ENCODE measurements at places on chromosomes 3 and 15. TPM values are rescaled to one million over a fixed set of nuclear protein-coding genes. Genes with fewer than 3 reads are reported as not detected.

MYRIP gene
- not detected for total RNA-seq

CCDC174 gene
- total RNA-seq = 4.8 TPM

CLRN1 gene
- not detected for total RNA-seq

SCAMP5 gene
- 0.45 TPM for total RNA-seq

PSTPIP1 gene
- total RNA-seq = 0.84 TPM

VEPH1 gene
- total RNA-seq = 25.9 TPM

CRYGS gene
- total RNA-seq = 0.34 TPM

OCA2 gene
- not detected for total RNA-seq

HRG gene
- not detected for total RNA-seq

TIGIT gene
- total RNA-seq = not detected
